ENCODE measurements at places on chromosomes 1 and 21.

DNA sequence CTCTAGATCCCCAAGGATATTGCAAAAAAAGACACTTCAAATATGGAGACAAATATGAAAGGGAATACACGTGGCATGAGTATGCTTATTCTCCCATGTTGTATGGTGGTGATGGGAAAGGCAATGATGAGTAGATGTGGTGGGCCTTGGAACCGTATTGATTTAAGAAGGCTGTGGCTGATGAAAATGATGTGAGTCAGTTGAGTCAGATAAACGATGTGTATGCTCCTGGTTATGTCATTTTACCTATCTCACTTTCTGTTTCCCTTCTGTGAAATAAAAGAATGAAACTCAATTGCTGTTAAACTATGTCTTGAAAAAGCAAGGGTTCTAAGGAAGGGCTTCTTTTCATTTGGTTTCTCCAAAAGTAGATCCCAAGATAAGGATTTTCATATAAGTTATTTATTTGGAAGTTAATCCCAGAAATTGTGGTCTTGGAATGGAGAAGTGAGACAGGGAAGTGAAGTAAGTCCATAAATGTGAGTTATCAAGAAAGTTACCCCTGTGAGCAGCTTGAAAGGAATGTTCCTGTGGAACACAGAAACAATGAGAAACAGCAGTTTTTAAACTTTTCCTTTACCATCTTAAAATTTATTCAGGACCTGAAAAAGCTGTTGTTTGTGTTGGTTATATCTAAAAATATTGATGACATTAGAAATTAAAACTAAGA is 292.0 kb downstream of the DUSP10 start:
- DNase-seq: no peak

DNA sequence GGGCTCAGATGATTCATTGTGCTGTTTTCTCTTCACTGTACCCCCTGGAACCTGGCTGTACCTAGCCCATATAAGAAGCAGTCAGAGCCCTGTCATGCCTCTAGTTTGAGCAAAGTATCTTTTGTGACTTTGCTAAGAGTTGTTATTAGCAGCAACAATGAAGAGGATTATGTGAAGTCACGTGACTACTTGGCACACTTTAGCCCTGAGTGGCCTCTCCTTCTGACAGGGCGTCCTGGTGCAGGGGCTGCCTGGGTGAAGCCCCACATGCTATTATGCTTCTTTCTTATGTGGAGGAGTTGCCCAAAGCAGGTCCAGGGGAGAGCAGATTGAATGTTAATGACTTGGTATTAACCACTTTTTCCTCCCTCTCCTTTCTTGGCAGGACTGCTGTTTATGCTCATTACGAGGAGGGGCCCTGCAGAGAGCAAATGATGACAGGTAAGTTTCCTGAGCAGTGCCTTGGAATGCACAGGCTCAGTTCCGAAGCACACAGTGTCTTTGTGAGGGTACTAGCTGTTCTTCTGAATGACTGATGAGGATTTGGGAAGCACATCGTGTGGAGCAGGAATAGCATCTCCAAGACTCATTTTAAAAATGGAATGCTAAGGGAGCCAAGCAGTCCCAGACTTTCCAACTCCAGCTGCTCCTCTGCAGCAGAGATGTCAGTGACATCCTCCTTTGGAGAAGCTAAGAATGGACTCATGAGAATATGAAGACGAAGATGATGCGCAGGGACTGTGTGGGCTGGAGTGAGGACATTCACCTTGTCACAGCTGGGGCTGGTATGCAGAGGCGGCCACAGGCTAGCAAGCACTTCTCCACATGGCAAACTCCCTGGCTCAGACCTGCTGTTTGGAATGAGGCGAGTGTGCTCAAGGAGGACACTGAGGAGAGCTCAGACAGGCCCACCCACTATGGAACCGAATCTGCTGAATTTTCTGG is 15.2 kb upstream of the ST3GAL3 start:
- no peak for DNase-seq

DNA sequence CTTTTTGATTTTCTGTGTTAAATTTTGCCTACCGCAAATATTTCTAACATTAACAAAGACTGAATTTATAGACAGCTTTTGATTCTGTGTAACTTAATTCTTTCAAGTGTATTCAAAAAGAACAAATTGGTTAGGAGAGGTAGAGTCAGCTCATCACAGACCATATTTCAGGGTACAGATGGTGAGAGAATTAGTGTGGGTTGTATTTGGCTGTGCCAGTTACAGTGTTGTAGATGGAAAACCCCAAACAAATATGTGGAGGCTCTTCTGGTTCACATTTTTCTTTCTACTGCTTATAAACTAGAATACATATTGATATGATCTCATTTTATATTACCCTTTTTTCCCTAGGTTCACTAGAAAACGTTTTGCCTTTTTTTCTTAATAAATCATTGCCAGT is 11.1 kb downstream of the RCAN3 start:
- DNase-seq: no peak

GRCh38 chr1:101142244-101142643 is 94.6 kb upstream of the S1PR1 start:
- DNase-seq: no peak

GRCh38 chr1:148385371-148386030 is 97.6 kb downstream of the PPIAL4G start:
- DNase-seq: no peak

- no peak for DNase-seq
These were observed 8.7 kb upstream of the S100A8 start for GRCh38 chr1:153399401-153400055.

DNA sequence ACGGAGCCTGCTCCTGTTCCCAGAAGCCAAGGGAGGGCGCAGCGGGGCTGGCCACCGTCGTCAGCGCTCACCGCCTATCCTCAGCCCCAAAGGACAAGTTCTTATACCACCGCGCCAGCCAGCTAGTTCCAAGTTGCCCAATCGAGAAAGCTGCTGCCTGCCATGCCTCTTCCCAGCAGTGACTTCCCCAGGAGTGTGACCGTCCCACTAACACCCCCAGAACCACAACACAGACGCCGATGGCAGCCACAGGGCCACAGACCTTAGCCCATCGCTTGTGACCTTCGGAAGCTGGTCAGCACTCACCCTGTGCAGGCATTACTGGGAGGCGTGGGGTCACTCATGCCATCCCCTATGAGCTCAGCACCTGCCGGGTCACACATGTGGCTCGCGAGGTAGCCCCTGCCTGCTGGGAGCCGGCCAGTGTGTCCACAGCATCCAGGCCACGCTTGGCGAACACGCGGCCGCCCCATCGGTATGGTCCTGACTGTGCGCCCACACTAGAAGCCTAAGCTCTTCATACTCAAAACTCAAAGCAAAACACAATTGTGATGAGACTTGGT is 20.1 kb downstream of the NADK start:
- DNase-seq: no peak

DNA sequence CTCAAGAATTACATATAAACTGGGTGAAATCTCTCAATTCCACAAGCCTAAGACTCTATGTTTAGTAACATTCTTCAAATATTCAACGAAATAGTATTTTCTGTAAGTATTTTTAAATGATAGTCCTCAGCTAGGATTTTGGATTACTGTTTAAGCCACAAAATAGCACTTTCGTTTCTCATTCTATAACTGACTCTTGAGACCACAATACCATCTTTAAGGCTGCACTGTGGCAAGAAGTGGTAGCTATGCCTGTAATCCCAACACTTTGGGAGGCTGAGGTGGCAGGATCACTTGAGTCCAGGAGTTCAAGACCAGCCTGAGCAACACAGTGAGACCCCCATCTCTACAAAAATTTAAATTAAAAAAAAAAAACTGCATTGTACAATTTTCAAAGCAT is 126.7 kb downstream of the CDC42BPA start:
- no peak for DNase-seq

DNA sequence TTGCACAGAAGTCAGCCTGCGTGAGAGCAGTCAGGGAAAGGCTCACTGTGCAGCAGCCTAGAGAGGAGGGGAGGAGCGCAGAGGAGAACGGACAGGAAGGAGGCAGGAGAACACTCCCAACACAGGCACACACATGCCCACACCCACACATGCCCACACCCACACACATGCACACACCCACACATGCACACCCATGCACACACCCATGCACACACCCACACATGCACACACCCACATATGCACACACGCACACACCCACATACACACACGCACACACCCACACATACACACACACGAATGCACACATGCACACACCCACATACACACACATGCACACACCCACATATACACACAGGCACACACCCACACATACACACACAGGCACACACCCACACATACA is 7.1 kb downstream of the SUMO3 start:
- DNase-seq: no peak

GRCh38 chr1:11281518-11282331 is 8.7 kb downstream of the UBIAD1 start:
- no peak for DNase-seq

DNA sequence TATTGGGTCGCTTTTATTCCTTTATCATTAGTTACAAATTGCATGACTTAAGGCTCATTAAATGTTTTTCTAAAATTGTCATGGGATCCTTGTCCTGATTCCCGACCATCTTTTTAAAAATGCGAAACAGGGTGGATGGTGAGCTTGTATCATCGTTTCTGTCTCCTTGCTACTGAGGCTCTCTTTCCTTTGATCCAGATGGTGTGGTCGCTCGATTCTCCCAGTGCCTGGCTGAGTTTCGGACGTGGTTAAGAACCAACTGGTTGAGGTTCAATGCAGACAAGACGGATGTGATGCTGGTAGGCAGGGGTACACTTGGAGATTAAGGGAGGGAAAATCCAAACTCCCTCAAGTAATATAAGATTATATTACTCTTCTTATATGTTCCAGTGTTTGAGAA is 1.2 kb downstream of the MIER1 start:
- no peak for DNase-seq

DNA sequence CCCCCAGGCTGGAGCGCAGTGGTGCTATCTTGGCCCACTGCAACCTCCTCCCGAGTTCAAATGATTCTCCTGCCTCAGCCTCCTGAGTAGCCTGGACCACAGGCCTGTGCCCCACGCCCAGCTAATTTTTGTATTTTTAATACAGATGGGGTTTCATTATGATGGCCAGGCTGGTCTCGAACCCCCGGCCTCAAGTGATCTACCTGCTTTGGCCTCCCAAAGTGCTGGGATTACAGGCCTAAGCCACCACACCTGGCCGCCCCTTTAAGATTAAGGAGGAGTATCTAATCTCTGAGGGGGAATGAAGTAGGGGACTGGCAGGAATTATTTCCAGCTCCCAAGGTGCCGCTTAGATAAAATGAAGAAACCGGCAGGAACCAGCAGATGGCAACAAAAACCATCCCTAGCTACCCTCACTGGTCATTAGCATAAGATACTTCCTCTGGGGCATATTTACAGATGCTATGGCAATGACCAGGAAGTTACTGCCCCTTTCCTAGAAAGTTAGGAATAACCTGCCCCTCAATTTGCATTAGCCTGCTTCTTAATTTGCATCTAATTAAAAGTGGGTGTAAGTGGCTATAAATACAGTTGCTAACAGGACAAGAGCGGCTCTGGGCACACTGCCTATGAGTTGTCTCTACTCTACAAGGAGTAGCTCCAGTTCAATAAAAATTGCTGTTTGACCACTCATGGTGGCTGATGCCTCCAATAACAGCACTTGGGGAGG is 7.1 kb upstream of the NSUN4 start:
- no peak for DNase-seq

DNA sequence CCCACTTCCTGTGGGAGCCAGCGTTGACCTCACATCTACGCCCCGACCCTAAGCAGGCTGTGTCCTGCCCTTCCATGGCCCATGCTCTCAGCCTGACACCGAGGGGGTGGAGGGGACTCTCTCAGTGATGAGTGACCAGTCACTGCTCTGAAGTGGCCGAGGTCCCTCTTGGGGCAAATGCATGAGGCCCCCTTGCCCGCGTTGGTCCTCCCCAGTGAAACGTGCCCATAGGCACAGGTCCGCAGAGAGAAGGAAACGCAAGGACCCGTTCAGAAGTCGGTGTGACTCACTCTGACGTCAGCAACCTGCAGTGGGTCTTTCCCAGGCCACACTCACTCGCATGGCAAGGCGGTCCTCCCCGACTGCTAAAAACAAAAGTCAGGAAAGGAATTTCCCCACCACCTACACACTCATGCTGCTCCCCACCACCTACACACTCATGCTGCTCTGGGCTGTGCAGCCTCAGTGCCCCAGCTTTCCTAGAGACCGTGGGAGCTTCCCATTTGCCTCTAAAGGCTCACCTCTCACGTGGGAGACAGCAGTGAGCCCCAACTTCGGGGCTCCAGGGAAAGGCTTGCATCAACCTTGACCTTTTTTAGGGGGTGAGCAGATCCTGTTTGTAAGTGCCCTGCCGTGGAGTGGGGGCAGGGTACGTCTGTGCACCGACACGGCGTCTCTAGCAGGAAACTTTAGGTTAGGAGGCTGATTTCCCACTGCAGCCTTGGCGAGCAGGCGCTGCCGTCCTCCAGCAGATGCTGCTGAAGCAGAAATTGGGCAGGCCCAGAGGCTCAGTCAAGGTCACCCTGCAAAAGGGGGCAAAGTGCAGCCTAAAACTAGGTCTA is 11.4 kb downstream of the UBASH3A start:
- no peak for DNase-seq

GRCh38 chr21:33283203-33283602 is 17.0 kb downstream of the IL10RB start:
- no peak for DNase-seq

DNA sequence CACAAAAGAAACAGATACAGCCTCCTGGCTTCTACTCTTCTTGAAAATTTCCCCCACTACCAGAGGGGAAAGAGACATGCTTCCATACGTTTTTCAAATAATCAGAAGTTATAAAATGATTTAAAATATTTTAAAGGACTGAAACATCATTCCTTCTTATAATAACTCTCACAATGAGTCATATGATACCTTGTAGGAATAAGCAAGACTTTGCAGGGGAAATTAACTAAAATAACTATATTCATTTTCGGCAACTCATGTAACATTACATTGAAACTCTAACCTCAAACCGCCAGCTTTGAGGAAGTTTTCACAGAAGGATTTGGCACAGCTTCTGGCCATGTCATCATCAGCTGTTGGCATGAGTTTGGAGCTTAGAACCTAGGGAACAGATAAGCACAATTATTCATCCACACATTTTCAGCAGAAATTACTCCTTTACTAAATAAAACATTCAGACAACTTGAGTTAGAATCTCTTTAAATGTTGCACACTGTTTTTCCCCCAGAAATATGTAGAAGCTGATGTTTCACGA is 85.9 kb downstream of the USP24 start:
- no peak for DNase-seq

- no peak for DNase-seq
These were observed 62.7 kb downstream of the CD34 start for GRCh38 chr1:207848234-207848633.

DNA sequence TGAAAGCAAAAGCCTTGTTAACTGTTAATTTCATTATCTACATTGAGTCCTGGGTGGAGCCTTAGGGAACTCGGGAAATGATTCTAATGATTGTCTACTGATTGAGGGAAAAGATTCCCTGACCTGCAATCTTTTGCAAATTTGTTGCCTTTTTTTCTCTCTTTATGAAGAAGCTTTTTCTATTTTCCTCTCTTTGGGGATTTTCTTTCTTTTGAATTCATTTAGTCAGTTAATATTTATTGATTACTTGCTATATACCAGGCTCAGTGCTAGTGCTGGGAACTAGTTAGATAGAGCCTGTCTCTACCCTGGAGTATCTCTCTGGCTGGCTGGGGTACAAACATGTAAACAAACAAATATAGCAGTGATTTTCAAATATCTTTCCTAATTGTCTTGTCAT is 71.2 kb upstream of the CACYBP start:
- no peak for DNase-seq

Data from NCI-H187 treated with DMSO at 0.1 percent for 48 hours (cell line).